ENCODE measurements at places on chromosomes 16 and 17. TPM values are rescaled to one million over a fixed set of nuclear protein-coding genes. Genes with fewer than 3 reads are reported as not detected.

GRCh38 chr17:39618956-39619785 lies 7.6 kb upstream of the PPP1R1B start:
- DNase-seq: no peak
- no peak overlapping the region for H3K27ac ChIP-seq
- no peak overlapping the region for H3K4me3 ChIP-seq
- no peaks in the 10 kb centered on the region for H3K36me3 ChIP-seq
- H3K27me3 ChIP-seq: peaks cover 22% of the 10 kb centered on the region

DNA sequence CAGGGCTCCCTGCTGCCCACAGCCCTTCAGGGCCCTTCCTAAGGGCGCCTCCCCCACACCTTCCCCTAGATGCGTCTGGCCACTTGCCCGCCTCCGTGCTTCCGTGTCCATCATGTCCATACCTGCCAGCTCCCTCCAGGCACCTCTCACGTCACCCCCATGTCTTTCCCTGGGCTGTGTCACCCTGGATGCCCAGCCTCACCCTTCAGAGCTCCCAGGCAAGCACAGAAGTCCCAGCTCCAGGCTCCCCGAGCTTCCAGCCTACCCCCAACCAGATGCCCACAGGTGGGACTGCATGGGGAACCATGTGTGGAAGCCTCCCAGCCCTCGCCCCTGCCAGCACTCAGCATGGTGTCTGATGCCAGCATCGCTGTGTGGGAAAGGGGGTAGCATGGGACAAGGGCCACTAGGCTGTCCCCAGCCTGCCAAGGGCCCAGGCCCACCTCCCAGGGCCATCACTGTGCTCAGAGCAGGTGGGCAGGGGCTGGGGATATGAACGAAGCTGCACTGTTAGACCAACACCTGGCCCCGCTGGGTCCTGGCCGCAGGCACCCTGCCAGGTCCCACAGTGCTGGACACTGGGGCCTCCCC lies 1.9 kb upstream of the AXIN1 start:
- no peak overlapping the region for H3K4me3 ChIP-seq
- H3K36me3 ChIP-seq: no peaks in the 10 kb centered on the region
- no peak for DNase-seq
- H3K27me3 ChIP-seq: no peaks in the 10 kb centered on the region
- H3K27ac ChIP-seq: no peak overlapping the region

DNA sequence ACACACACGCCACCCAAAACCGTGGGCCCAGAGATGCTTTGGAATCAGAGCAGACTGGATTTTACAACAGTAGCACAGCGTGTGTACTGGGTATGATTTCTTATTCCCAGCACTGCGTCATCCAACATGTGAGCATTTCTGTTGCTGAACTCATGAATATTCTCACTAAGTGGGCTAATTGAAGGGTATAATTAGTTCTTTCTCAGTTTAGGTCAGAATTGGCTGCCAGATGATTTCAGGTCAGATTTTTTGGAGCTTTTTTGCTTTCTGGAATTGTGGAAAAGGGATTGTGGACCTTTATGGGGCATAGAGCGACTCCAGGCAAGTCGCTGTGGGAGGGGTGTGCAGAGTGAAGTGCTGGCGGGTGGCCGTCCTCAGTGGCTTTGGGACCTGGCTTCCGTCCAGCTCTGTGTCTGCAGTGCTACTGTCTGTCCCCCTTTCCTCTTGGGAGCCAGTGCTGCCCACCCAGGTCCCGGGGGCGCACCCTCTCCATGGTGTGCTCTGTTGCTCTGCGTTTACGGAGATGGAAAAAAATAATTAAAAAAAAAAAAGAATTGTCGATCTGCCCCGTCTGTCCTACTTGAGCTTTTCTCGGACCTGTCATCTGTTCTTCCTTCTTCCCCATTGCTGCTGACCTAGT lies 25.0 kb downstream of the FOXK2 start:
- no peak overlapping the region for H3K4me3 ChIP-seq
- no peak overlapping the region for H3K27ac ChIP-seq
- no peak for DNase-seq
- peaks cover 63% of the 10 kb centered on the region for H3K4me1 ChIP-seq
- H3K36me3 ChIP-seq: no peaks in the 10 kb centered on the region
- H3K27me3 ChIP-seq: no peaks in the 10 kb centered on the region

DNA sequence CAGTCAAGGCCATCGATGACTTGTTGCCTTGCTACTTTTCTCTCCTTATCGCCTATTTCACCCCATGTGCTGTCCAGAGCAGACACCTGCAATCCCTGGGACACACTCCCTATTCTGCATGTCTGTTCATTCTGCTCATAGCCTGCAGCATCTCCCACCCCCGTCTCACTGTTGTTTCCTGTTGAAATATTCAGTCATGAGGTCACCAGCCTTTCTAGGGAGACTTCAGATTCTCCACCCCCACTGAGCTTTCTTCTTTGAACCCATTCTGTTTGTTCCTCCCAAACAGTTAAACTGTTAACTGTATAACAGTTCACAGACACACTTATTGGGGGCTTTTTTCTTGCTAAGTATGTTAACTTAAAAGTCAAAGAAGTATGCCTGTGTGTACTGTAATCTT lies 94.4 kb downstream of the AATF start:
- H3K27me3 ChIP-seq: no peaks in the 10 kb centered on the region
- peak overlapping the region; percentile 13 for H3K27ac ChIP-seq
- peaks cover 17% of the 10 kb centered on the region for H3K4me1 ChIP-seq
- no peak for DNase-seq

DNA sequence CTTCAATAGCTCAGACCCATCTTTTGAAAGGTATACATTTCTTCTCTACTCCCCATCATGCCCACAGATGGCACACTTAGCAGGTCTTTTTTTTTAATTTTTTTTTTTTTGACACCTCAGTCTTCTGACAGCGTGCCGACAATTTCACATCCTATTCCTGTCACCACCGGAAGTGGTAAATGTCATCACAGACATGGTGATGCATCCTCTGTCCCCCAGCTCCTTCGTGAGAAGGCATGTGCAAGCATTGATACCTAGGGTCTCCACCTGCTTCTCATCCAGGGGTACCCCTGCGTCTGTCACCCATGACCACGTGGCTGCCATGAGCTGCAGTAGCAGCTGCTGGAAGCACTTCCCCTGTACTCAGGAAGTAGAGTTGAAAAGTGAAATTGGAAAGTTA lies 35.6 kb downstream of the ELAC2 start:
- H3K27ac ChIP-seq: no peak overlapping the region
- no peaks in the 10 kb centered on the region for H3K36me3 ChIP-seq
- peaks cover 6% of the 10 kb centered on the region for H3K27me3 ChIP-seq
- no peak for DNase-seq
- H3K4me3 ChIP-seq: no peak overlapping the region
- no peaks in the 10 kb centered on the region for H3K4me1 ChIP-seq

DNA sequence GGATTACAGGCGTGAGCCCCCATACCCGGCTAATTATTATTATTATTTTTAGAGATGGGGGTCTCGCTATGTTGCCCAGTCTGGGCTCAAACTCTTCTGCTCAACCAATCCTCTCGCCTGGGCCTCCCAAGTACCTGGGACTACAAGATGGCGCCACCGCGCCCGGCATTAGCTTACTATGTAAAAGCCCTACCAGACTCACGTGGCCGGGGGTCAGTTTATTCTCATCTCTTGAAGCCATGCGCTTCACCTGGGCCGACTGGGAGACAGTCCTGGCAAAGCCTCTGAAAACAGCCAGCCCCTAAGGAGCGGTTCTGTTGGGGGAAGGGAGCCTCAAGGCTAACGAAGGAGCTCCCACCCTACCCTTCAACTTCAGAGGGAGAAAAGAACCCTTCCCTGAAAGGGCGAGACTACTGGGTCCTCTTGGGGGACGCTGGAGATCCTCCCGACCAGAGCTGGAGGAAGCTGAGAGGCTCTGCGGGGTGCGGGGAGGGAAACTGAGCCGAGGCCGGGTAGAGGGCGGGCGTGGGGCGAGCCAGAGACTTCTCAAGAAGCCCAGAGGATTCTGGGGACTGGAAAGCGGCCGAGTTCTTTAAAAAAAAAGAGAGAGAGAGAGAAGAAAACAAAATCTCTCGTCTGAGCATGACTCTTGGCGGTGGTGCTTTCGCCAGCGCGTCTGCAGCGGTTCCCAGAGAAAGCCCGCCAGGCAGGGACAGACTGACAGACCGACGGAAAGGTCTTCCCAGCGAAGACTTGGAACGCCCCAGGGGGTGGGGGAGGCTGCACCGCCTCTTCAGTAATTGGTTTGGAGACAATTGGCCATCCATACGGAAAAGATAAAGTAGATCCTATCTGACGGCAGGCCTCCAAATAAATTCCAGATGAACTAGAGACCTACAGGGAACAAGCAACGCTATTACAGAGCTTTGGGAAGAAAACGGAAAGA lies 5.6 kb upstream of the TUBG2 start:
- no peak for DNase-seq
- peaks cover 38% of the 10 kb centered on the region for H3K27me3 ChIP-seq
- peak overlapping the region; percentile 3 for H3K4me3 ChIP-seq
- H3K4me1 ChIP-seq: peaks cover 29% of the 10 kb centered on the region
- H3K36me3 ChIP-seq: no peaks in the 10 kb centered on the region

GRCh38 chr17:49681106-49681979 lies 3.4 kb upstream of the SPOP start:
- no peak overlapping the region for H3K4me3 ChIP-seq
- H3K27me3 ChIP-seq: no peaks in the 10 kb centered on the region
- peaks cover 18% of the 10 kb centered on the region for H3K4me1 ChIP-seq
- no peak overlapping the region for H3K27ac ChIP-seq
- no peak for DNase-seq
- peaks cover 5% of the 10 kb centered on the region for H3K36me3 ChIP-seq

DNA sequence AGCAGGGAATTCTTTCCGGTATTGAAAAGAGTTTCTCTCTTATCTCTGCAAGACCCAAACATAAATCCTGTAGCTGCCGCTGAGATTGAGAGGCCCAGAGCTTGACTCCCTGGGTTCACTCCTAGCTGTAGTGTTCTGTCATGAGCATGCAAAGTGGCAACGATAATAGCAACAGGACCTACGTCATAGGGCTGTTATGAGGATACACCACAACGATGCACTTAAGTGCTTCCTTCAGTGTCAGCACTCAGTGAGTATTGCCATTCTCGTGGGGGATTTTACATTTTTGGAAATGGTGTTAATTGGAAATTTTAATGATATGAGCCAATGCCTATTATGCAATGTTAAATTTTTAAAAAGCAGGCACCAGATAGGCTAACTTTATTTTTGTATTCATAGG lies 199.8 kb downstream of the CYLD start:
- peaks cover 7% of the 10 kb centered on the region for H3K27me3 ChIP-seq
- H3K4me3 ChIP-seq: no peak overlapping the region
- no peaks in the 10 kb centered on the region for H3K4me1 ChIP-seq
- H3K27ac ChIP-seq: no peak overlapping the region
- no peak for DNase-seq
- no peaks in the 10 kb centered on the region for H3K36me3 ChIP-seq

GRCh38 chr17:72624652-72625051 lies 467.8 kb downstream of the SLC39A11 start:
- H3K27me3 ChIP-seq: peaks cover 60% of the 10 kb centered on the region
- DNase-seq: no peak
- no peaks in the 10 kb centered on the region for H3K4me1 ChIP-seq
- no peaks in the 10 kb centered on the region for H3K36me3 ChIP-seq
- no peak overlapping the region for H3K27ac ChIP-seq

DNA sequence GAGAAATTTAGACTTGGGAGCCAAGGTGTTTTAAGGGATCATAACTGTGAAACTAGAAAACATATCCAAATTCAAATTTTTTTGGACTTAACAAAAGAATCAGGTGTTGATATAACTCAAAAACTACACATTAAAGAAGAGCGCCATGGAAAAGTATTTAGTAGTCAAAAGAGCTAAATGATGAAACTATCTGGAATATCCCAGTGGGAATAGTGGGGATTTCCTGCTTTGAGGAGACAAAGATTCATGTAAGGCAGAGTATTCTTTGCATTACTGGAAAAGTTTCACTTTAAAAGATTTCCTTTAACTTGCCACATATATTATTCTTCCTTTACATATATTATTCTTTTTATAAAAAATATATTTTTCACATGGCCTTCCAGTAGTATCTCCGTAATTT lies 40.3 kb upstream of the VPS4A start:
- H3K27me3 ChIP-seq: no peaks in the 10 kb centered on the region
- peak overlapping the region; percentile 65 for H3K27ac ChIP-seq
- DNase-seq: no peak
- H3K36me3 ChIP-seq: peaks cover 2% of the 10 kb centered on the region
- H3K4me3 ChIP-seq: no peak overlapping the region
- no peaks in the 10 kb centered on the region for H3K4me1 ChIP-seq

GRCh38 chr17:17706140-17707060 lies 25.1 kb downstream of the RAI1 start:
- no peaks in the 10 kb centered on the region for H3K27me3 ChIP-seq
- H3K27ac ChIP-seq: no peak overlapping the region
- H3K4me1 ChIP-seq: peaks cover 12% of the 10 kb centered on the region
- peaks cover 2% of the 10 kb centered on the region for H3K36me3 ChIP-seq
- H3K4me3 ChIP-seq: no peak overlapping the region

DNA sequence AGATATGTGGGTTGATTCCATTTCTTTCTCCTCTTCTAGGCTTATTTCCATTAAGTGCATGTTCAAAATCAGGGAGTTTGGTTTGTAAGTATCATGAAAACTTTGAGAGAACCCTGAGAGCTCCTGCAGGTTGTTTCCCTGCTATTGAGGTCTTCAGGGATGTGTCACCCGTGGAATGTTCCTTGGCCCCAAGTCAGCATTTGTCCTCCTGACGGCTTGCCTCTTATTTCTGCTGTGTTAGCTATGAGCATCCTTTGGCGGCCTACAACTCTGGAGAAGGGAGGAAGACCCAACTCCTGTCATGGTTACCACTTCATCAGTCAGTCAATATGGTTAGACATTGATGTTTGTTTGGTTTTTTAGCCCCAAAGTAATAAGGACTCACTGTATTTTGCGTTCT lies 180.8 kb downstream of the FTO start:
- no peaks in the 10 kb centered on the region for H3K4me1 ChIP-seq
- H3K36me3 ChIP-seq: peaks cover 5% of the 10 kb centered on the region
- no peak for DNase-seq
- H3K27ac ChIP-seq: no peak overlapping the region
- no peaks in the 10 kb centered on the region for H3K27me3 ChIP-seq
- no peak overlapping the region for H3K4me3 ChIP-seq

GRCh38 chr17:54864636-54865356 lies 35.9 kb upstream of the TOM1L1 start:
- H3K4me3 ChIP-seq: no peak overlapping the region
- H3K36me3 ChIP-seq: no peaks in the 10 kb centered on the region
- H3K27ac ChIP-seq: no peak overlapping the region
- DNase-seq: no peak
- H3K27me3 ChIP-seq: peaks cover 11% of the 10 kb centered on the region

GRCh38 chr17:9044772-9045463 lies 23.6 kb downstream of the NTN1 start:
- no peak overlapping the region for H3K4me3 ChIP-seq
- H3K36me3 ChIP-seq: no peaks in the 10 kb centered on the region
- H3K27ac ChIP-seq: no peak overlapping the region
- no peak for DNase-seq

TEX14 gene
- total RNA-seq: 0.46 TPM

PYY gene
- total RNA-seq: not detected

C1QL1 gene
- 0.94 TPM for total RNA-seq
